ENCODE measurements at places on chromosomes 5 and 9.
A peak's percentile ranks its signal among the peaks of the same experiment; 100 is the strongest.

- no peak for DNase-seq
These were observed 33.3 kb upstream of the RNF38 start for GRCh38 chr9:36433386-36433785.

GRCh38 chr9:128243215-128244018 lies 32.4 kb downstream of the GOLGA2 start:
- no peak for DNase-seq

- no peak for DNase-seq
These were observed 160.0 kb downstream of the PIK3R1 start for GRCh38 chr5:68375540-68375939.

DNA sequence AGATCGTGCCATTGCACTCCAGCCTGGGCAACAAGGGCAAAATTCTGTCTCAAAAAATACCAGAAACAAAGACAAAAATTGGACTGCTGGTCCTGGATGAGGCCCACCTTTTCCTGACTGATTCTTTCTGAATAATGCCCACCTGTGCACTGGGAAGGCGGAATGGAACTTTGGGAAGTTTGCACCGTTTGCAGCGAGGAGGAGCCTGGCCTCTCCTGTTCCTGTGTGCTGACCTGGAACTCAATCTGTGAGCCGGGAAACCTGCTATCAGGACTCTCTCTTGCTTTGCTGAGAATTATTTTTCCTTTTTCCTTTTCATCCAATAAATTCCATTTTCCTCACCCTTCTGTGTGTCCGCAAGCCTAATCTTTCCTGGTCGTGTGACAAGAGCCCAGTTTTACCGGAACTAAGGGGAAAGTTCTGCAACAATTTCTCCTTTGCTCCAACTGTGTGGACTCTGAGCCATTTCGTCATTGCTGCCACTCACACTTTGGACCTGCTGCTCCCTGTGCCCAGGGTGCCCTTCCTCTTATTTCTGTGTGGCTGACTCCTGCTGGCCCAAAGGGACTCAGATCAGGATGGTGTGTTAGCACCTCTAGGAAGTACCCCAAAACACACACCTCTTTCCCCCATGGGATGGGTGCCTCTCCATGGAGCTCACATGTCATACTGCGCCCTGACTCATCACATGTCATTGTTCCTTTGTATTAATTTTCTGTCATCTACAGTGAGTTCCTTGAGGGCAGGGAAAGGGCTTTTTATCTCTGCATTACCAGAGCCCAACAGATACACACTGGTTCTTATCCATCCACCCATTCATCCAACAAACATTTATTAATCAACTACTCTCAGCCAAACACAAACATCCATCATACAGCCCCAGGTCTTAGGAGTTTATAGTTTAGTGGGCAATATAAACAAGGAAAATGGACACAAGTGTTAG lies 4.7 kb upstream of the GLRX start:
- DNase-seq, result no peak

- DNase-seq, result no peak
These were observed 30.0 kb upstream of the ARL14EPL start for GRCh38 chr5:116002116-116002906.

DNA sequence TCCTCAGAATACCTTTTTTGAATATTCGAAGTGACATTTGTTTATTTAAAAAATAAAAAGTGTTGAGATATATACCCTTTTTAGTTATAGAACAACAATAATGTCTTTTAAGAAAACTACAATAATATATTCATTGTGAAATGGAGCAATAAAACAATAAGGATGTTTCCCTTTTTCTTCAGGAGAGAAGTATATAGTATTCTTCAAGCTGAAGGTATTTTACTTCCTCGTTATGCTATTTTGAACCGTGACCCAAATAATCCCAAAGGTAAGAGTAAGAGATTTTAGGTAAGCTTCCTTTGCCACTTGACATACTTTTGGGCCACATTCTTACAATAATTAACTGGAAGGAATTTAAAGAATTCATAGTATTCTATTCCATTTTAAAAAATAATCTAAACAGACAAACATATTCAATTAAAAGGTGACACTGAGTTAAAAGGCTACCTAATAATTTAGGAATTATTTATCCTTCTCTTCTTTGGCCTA lies 18.1 kb downstream of the PPIP5K2 start:
- no peak for DNase-seq

- no peak for DNase-seq
These were observed 2.6 kb upstream of the EGFL7 start for GRCh38 chr9:136659861-136660784.

GRCh38 chr9:130358928-130359327 lies 85.8 kb upstream of the ASS1 start:
- no peak for DNase-seq

- DNase-seq, result no peak
These were observed 325.9 kb upstream of the DAB2 start for GRCh38 chr5:39750661-39751060.

DNA sequence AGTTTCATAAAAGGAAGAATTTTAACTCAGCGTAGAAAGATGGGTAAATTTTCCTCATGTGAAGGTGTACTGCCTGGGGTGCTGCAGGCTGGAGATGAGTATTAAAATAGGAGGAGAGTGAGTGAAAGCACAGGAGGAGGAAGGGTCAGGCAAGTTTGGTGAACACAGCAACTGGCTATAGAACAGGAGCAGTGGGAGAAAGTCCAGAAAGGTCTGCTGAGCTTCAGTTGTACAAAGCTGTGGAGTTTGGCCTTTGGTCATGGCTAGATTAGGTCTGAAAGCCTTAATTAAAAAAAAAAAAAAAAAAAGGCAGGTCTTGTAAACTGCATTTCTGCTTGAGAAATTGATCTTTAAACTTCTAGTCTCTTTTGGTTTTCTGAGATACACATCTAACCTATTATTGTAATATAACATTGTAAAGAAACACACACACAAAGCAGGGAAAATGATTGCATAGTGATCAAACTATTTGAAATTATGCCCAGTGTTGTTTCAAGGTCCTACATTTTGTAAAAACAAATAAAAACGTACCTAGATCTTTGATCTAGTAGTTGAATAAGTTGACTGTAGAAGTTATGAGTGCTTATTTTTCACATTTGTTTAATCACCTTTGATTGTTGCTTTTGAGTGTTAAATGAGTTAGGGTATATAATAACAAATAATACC lies 43.6 kb downstream of the MAP3K1 start:
- DNase-seq, result no peak

GRCh38 chr9:137237759-137238726 lies 3.0 kb upstream of the TUBB4B start:
- DNase-seq, result peak; percentile 77

DNA sequence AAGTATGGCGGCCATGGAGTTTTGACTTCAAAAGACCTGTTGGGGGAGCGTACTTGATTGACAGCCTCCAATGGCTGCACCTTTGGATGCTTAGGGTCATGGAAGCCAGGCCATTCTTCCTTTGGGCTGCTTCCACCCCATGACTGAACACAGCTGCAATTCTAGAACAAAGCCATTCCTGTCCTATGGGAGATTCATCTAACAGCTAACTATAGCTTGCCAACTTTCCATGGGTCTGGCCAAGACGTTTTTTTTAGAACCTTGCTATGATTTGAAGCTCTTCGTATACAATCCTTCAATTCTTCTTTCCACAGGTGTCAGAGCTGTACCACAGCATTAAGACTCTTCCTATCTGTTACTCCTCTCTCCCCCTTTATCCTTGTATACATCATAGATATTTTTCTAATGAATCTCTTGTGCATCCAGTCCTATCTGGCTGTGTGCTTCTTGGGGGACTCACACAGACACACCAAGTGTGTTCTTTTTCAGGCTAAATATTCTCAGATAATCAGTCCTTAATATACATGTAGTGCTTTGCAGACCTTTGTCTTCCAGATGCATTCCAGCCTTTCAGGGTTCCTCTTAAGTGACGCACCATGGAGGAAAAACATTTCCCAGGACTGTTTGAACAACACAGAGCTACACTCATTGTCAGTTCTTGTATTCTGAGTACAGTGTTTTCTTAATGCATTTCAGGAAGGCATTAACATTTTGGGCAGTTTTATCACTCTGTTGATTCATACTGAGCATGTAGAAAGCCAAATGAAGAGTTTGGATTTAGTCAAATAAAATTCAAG lies 198.9 kb downstream of the TAF11L14 start:
- no peak for DNase-seq

DNA sequence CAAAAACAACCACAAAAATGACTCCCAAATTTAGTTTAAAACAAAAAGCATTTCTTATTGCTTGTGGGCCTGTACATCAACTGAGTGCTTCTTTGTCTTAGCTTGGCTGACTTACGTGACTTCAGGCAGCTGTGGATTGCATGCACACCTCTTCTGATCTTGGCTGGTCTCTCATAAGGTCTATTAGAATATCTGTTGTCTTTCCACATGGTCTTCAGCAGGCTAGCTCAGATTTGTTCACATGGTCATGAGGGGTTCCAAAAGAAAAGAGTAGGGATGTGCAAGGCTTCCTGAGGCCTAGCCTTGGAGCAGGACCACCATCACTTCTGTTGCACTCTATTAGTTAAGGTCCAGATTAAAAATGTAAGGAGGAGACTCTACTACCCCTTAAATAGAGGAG lies 120.1 kb downstream of the LRRC70 start:
- no peak for DNase-seq

DNA sequence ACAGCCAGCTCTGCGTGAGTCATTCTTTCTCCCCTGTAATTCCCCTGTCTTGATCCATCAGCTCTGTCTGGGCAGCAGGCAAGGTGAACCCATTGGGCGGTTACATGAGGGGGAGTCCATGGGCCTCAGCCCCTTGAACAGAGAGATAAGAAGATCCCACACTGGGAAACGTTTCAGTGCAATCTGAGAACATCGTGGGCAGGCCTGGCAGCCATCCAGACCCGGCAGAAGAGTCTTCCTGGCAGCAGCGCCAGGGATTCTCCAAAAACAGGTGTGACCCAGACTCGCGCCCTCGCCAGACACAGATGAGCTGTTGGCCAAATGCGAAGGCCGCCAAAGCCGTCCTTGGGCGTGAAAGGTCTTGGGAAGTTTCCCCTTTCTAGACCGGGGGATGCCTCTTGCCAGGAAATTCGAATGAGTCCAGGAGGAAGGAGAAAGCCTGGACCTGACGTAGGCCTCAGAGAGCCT lies 6.4 kb upstream of the SLC12A7 start:
- DNase-seq, result peak; percentile 88

DNA sequence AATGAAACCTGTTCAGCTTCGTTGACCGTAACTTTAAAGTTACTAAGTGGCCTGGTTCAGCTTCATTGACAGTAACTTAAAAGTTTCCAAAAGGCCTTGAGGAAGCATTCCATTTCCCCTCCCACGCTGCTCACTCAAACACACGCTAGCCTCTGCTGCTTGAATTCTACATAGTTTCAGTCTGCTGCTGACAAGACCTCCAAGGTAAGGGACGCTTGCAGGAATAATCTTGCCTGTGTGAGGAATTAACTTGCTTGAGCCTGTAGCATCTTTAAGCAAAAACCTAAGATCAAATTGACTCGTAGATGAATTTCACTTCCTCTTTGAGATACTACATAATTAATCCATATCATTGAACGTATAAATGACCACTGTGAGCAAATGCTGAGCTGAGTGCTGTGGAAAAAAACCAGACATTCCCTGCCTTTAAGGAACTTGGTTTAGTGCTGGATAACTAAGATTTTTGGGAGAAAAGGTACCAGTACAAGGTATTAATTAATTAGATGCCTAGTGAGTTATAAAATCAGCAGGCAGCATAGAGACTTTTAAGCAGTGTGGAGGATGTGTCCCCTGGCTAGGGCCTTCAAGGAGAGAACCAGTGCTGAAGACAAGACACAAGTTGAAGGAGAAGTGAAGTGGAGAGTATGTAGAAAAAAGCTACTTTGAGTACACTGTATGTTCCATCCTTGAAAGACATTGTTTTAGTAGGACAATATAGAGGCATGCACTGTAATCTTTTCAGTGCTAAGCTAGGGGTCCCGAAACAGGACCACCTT lies 39.2 kb downstream of the GRAMD2B start:
- DNase-seq, result no peak

DNA sequence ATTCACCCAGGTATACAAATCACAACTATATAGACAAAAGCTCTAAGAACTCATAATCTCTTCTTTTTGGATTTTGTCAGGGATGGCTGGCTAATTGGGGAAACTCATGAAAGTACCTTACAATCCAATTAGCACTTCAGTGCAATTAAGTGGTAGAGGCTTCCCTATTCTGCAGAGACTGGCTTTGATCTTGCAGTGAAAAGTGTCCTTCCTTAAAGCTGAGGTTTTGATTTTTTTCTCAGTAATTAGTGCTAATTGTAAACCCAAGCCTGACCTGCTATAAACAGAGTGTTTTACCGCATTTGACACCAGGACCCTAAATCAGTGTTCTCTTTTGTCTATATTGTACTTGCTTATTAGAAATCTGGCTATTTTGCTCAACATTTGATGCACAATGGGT lies 294.0 kb upstream of the EFNA5 start:
- DNase-seq, result no peak

DNA sequence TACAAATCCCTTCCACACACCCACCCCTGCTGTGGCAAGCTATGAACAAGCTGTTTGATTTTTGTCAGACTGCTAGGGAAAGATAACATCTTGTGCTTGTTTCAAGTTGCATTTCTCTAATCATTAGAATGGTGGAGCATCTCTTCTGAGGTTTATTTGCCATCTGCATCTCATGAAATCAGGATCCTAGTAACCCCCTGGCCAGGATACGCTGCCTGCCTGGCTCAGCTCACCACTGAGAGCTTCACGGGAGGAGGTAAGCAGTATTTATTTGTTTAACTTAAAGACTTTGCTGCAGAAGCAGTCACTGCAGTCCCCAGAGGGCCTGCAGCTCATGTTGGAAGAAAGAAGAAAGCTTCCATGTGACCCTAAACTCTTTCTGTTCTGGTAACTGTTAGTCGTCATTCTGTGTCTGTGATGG lies 83.3 kb upstream of the CXCL14 start:
- DNase-seq, result no peak

DNA sequence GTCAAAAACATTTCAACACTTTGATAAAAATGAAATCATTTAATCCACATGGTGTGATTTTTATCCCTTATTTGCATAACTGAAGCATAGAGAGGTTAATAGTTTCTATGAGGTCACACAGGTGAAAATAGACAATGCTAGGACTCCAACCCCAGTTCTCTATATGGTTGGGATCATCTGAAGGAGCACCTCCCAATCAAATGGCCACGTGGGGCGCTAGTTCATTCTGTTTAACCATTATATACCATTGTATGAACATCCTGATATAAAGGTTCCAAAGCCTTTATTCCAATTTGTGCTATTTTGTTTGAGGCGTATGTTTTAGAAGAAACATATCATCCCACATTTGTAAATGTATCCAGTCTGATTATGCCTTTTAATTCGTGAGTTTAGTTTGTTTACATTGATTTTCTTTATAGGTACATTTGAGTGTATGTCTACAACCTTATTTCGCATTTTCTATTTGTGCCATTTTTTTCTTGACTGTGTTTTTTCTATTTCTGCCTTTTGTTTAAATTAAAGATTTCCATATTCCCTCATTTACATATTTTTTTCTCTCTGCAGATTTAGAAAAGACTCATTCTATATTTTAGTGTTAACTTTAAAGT lies 1092.0 kb downstream of the MAT2B start:
- peak; percentile 49 for DNase-seq

DNA sequence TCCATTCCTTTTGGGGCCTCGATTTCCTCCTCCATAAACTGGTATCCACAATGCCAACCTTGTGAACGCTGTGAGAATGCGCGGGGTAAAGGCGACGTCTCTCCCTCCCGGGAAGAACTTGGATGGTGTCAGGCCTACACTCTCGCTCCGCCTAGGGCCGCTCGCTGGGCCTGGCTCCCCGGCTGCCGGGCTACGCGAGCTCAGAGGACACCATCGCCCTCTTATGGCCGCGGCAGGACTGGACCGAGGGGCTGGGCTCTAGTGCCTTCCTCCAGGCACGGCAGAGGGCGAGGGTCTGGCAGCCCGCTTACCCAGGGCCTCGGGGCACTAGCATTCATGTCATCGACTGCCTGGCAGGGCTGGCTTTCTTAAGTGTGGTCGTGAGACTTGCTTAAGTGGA lies 1.3 kb upstream of the EXOSC2 start:
- no peak for DNase-seq

- DNase-seq, result no peak
These were observed 280.1 kb downstream of the DNAH5 start for GRCh38 chr5:13664377-13664776.

Measured in RPMI8226 (cell line).